Ovary (tissue), 10 donors: ENCODE measurements at places on chromosomes 12 and 14. TPM values are rescaled to one million over a fixed set of nuclear protein-coding genes. Genes with fewer than 3 reads are reported as not detected.
A peak's percentile ranks its signal among the peaks of the same experiment; 100 is the strongest.

DNA sequence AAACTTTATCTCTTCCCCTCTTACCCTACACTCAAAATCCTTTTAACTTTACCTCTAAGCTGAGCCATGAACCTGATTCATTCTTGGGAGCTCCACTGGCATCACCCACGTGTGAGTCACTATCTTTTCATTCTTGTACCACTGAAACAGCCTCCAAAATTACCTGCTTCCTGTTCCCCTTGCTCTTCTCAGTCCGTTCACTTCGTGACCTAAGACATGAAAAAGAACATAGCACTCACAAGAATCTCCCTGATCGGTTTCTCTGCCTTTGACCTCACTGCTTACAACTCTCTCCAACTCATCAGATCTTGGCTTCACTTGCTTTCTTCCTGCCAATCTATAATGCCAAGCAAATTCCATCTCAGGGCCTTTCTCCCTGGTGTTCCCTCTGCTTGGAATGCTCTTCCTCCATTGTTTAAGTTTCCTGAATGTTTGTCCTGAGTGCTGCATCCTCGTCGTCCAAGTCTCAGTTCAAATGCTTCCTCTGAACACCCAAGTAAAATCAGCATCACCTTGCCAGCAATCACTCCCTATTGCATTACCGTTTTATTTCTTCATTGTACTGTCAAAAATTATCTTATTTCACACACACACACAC, 9.2 kb downstream of the GLIPR1 start:
- no peak for DNase-seq

DNA sequence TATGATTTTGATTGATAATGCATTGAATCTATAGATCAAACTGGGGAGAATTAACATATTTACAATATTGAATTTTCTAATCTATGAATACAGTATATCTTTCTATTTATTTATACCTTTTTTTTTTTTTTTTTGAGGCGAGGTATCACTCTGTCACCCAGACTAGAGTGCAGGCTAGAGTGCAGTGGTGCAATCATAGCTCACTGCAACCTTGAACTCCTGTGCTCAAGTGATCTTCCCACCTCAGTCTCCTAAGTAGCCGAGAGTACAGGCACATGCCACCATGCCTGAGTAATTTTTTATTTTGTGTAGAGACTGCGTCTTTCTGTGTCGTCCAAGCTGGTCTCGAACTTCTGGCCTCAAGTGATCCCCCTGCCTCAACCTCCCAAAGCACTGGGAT, 20.4 kb downstream of the LTBR start:
- DNase-seq = no peak

Gene OLR1
- total RNA-seq = 0.71 TPM

GRCh38 chr12:85448548-85449139, 168.6 kb downstream of the ALX1 start:
- DNase-seq = no peak

GRCh38 chr12:89075880-89076540, 276.3 kb downstream of the DUSP6 start:
- no peak for DNase-seq

DNA sequence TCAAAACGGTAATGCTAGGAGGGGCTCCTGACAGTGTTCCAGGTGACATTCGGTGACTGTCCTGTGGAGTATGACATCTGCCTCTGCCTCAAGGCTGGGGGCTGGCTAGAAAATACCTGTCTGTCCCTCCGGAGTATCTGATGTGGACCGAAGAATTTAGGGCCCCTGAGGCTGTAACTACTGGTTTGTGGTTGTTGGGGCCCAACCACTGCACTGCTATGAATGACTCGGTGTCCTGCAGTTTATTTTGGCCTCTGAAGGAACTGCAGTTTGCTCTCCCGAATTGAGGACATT, 198.9 kb upstream of the CAND1 start:
- DNase-seq = no peak

- no peak for DNase-seq
Observed at GRCh38 chr14:91893007-91893406, 25.7 kb upstream of the TC2N start.

DNA sequence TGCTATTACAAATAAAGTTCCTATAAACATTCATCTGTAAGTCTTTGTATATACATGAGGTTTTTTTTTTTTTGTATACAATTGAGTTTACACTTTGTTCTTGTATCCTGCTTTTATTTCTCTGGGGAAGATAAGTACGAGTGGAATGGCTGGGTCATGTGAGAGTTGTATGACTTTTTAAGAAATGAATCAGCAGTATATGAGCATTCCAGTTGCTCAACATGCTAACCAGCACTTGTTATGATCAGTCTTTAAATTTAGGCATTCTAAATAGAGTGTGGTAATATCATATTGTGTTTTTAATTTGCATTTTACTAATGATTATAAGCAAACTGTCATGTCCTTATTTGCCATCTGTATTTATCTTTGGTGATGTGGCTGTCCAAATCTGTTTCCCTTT, 44.7 kb upstream of the AMIGO2 start:
- DNase-seq = no peak

- no peak for DNase-seq
Observed at GRCh38 chr14:68676511-68676943, 116.3 kb downstream of the ZFP36L1 start.

DNA sequence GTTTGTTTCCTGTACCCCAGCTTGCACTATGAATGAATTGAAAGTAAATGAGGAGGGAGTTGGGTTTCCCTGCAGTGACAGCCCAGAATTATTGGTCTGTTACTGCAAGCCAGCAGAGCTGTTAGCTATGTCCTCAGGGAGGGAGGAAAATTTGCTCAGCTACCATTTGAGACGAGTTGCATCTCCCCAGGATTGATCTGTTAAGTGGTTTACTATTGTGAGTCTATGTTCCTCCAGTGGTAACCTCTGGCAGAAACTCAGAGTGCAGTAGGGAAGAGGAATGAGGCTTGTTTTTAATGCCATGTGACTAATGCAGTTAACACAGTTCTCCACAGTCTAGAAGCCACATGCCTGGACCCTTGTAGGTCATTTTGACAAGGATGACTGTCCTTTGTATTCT, 173.9 kb downstream of the SLC15A4 start:
- no peak for DNase-seq

- peak; percentile 53 for DNase-seq
Observed at GRCh38 chr14:94113490-94113889, 3.0 kb downstream of the IFI27 start.

Gene GZMB
- total RNA-seq = 1.3 TPM

Gene AMHR2
- total RNA-seq = 37.4 TPM

DNA sequence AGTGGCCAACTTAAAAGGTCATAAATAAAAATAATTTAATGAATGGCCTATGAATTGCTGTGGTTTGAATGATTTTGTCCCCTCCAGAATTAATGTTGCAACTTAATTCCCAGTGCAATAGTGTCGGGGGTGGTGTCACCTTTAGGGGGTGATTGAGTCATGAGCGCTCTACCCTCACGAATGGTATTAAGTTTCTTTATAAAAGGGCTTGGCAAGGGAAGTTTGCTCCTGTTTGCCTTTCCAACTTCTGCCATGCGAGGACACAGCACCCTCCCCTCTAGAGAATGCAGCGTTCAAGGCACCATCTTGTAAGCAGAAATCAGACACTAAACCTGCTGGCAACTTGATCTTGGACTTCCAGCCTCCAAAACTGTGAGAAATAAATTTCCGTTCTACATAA, 253.3 kb downstream of the ATXN7L3B start:
- no peak for DNase-seq
